Stimulated activated CD4-positive, alpha-beta T cell treated with anti-CD3 and anti-CD28 coated beads, Interleukin-12 subunit alpha, Interleukin-12 subunit beta, amount 100 ng/mL, for 48 hours (primary cell): ENCODE measurements at places on chromosomes 7 and 10.

GRCh38 chr10:127102176-127102575 is 94.2 kb downstream of the INSYN2A start:
- DNase-seq = no peak

- no peak for DNase-seq
Measured at GRCh38 chr10:71090801-71091200, 121.6 kb upstream of the UNC5B start.

- no peak for DNase-seq
Measured at GRCh38 chr10:29751684-29752083, 116.9 kb upstream of the SVIL start.

DNA sequence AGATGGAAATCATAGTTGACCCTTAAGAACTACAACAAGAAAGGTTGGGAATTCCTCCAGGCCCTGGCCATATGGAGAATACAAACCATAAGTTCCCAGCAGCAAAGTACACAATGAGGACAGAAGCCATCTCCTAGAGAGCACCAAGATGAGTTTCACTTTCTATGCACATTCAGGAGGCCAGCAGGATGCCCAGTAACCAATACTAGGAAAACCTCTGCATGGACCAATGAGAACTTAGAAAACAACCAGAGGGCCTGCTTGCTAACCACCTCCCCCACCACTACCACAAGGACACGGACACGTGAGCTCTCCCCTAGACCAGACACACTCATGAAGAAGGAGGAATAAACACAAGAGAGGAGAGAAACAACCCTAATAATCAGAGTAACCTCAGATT is 56.3 kb downstream of the IFIT5 start:
- no peak for DNase-seq

- DNase-seq = no peak
Measured at GRCh38 chr7:28782362-28782761, 175.8 kb downstream of the TRIL start.

DNA sequence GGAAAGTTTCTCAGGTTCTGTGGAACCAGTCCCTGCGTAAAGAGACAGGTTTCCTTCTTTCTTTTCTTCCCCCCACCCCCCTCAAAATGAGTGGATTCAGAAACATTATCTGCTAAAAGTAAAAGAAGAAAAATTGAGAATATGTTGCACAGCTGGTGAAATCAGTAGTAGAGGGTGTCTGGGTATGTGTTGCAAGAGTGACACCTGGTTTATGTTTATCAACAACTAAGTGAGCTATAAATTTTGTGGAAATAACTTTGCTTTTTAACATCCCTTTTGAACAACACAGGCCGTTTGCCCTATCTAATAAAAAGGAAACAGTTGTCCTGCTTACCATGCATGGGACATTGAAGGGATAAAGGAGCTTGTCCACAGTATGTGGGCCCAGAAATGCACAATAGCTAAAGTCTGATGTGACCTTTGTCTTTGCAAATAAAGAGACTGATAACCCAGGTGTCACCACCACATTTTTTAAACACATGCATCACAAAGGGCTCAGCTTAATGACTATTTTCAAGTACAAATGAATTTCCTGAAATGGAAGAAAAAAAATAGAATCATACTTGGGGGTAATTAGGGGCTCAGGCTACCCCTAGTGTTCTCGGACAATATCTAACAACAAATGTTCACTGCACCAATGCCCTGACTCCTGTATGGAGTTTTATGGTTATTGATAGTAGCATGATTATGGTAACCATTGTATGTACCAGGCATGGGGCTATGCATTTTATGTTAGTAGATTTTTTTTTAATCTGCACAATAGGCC is 221.7 kb upstream of the TCF7L2 start:
- no peak for DNase-seq

DNA sequence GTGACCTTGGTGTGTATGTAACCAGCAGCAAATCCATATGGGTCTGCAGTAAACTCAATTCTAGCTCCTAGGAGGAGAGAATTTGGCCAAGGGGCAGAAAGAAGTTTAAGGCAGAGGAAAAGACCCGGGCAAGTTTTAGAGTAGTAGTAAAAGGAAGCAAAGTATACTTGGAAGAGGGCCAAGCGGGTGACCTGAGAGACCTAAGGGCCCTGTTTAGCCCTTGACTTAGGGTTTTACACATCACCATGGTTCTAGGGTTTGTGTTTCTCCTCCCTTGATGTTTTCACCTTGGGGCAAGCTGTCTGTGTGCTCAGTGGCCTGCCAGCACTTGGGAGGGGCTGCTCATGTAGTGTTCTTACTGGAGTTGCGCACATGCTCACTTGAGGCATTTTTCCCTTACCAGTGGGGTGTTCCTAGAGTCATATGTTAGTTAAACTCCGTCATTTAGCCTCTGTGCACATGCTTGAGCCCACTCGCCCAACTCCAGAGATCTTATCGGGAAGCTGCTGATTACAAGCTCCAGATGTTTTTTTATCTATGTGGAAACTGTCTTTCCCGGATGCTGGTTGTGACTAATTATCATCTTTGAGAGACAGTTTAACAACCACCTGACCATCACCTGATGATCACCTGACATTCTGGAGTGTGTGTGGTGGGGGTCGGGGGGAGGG is 137.6 kb upstream of the PRSS1 start:
- DNase-seq = no peak

DNA sequence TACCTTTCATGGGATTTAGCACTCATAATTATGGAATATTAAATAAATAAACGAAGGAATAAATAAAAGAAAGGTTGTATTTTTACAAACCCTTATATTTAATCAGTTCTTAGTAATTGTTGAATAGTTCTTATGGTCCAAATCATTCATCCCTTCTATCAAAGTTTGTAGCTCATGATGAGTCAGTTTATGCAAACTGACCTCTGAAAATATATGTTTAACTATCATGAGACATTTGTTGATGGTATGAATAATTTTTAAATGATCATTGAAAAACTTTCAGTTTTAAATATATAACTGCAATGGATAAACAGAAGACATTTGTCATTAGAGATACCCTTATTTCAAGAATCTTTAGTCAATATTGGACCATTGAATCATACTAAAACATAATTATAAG is 411.2 kb upstream of the LRRTM3 start:
- DNase-seq = no peak

- no peak for DNase-seq
Measured at GRCh38 chr7:76300166-76300731, 2.2 kb upstream of the HSPB1 start.

- no peak for DNase-seq
Measured at GRCh38 chr7:42543953-42544352, 306.9 kb upstream of the GLI3 start.

DNA sequence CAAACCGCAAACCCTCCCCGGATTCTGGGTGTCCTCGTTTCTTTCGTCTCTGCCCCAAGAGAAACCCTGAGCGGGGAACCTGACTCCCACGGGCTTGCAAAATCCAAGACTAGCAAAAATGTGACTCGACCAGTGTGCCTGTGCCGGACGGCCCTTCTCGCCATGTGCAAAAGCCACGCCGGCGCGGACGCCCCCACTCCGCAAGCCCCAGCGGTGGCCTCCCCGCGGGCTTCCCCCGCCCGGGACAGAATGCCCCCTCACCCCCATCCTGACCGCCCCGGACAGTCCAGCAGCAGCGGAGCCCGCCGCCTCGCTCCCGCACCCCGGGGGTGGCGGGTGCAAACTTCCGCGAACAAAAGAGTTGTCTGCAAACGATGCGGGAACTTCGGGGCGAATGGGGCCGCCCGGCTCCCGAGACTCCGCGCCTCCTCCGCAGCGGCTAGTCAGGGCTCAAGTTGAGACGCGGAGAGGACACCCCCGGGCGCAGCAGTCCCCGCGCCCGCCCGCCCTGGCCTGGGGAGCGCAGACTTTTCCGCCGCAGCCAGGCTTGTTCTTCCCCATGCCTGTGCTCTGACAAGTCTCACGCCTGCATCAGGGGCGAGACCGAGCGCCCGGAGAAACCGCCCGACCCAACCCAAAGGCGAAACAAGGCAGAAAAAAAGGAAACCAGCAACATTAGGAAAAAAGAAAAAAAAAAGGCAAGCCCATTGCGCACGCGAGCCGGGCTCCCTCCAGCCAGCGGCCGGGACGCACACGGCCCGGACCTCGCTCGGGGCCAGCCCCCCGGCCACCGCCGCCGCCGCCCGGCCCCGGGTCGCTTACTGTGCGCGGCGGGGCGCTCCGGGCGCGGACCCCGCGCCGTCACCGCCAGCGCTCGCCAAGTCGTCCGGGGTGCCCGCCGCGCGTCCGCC is 732 bp downstream of the FAM53B start:
- no peak for DNase-seq

GRCh38 chr10:71801361-71801760 is 28.0 kb upstream of the VSIR start:
- no peak for DNase-seq

DNA sequence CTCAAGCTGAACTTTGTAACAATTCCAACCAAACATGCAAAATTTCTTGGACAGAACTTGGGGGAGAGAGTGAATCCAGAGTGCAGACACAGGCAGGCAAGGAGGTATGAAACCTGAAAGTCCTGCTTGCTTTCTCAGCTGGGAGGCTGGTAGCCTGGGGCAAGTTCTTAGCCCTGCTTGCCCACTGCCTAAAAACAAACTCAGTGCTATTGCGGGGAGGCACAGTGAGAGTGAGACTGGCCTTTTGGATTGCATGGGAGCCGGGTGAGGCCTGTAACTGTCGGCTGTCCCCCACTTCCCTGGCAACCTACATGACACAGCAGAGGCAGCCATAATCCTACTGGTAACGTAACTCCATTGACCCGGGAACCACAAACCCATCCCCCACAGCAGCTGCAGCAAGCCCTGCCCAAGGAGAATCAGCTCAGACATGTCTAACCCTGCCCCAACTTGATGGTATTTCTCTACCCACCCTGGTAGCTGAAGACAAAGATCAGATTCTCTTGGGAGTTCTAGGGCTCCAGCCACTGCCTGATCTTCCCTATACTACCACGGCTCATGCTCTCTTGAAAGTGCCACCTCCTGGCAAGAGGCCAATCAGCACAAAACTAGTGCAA is 663.6 kb downstream of the GRM8 start:
- no peak for DNase-seq

DNA sequence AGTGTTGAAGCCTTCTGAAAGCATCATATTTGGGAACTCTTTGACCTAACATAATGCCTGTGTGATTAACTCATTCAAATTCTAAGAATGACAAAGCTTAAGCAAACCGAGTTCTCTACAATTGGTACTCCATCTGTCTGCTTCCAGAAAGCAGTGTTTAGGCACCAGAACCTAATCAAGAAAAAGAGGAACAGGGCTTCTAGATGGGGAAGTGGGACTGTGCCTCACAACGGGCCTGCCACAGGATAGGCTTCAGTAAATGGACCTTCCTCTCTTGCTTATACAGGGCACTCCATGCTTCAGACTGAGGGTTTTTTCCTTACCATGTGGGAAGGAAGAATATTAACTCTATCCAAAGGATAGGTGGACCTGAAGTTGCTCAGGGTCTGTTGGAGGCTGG is 808.1 kb downstream of the XPNPEP1 start:
- no peak for DNase-seq

GRCh38 chr10:16894821-16895220 is 77.6 kb upstream of the RSU1 start:
- DNase-seq = no peak

- DNase-seq = no peak
Measured at GRCh38 chr7:5420881-5421713, 2.5 kb downstream of the TNRC18 start.

DNA sequence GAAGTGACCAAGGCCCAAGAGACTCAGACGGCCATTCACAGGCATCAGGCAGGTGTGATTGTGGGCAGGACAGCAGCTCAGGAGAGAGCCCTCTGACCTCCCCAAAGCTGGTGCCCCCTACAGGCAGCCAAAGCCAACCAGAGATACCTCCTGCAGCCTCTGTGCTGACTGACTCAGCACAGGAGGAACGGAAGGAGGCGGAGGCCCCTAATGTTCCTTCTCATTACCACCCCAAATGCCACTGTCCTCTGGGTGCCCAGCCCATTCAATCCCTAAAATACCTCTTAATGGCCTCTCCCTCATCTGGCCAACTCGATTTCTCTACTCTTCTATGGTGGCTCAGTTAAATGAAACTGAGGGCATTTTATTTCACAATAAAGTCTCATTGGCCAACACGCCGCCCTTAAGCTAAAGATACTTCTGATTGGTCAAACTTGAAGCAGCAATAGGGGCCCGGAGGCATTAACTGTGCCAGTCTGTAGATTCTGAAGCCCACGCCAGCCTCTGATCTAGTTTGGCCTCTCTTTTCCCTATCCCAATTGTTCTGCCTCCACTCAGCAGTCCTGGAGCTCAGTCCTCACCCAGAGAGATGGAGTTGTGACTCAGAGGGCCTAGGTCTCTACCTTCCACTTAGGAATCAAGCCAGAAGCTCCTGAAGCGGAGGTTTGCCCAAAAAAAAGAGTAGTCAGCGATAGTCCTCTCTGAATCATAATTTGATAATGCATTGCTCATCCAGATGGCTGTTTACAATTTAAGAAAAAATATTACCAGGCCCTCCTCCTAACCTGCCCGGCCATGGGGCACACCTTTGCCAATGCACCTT is 1.2 kb downstream of the CYREN start:
- peak; percentile 66 for DNase-seq

DNA sequence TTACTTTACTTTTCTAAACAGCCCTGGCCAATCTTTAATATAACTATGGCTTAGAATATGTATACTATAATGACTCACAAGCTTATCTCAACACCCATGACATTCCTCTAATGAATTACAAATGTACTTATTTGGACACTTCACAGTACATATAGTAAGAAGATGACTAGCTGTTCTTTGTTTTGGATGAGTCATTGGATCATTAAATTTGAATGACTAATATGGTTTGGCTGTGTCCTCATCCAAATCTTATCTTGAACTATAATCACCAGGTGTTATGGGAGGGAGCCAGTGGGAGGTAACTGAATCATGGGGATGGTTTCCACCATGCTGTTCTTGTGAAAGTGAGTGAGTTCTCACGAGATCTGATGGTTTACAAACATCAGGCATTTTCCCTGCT is 807.5 kb upstream of the SORCS1 start:
- no peak for DNase-seq

GRCh38 chr7:69599955-69600709 is 1.9 kb downstream of the AUTS2 start:
- DNase-seq = no peak
